ENCODE measurements at places on chromosomes 3 and 15.

- no peak for DNase-seq
Measured at GRCh38 chr15:33104212-33104611, 90.3 kb downstream of the FMN1 start.

- DNase-seq = no peak
Measured at GRCh38 chr15:40314723-40315276, 7.1 kb upstream of the PLCB2 start.

GRCh38 chr15:98983334-98983733, 24.3 kb downstream of the PGPEP1L start:
- no peak for DNase-seq

- no peak for DNase-seq
Measured at GRCh38 chr3:191105418-191105817, 93.6 kb upstream of the OSTN start.

DNA sequence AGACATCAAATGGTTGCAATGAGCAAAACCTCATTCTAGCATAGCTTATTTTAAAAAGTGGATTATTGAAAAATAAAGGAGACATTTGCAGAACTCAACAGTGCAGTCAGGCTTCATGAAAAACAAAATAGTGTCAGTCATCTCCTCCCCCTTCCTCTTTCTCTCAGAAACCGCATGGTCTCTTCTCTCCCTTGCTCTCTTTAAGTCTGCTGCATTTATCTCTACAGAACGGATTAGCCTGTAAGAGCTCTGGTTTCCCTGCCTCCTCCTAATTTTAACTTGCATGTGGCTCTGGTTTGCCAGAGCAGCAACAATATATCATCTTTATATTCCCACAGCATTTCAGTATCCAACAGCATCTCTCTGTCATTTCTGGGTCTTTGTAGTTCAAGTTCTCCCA, 609.0 kb downstream of the MECOM start:
- DNase-seq = no peak

DNA sequence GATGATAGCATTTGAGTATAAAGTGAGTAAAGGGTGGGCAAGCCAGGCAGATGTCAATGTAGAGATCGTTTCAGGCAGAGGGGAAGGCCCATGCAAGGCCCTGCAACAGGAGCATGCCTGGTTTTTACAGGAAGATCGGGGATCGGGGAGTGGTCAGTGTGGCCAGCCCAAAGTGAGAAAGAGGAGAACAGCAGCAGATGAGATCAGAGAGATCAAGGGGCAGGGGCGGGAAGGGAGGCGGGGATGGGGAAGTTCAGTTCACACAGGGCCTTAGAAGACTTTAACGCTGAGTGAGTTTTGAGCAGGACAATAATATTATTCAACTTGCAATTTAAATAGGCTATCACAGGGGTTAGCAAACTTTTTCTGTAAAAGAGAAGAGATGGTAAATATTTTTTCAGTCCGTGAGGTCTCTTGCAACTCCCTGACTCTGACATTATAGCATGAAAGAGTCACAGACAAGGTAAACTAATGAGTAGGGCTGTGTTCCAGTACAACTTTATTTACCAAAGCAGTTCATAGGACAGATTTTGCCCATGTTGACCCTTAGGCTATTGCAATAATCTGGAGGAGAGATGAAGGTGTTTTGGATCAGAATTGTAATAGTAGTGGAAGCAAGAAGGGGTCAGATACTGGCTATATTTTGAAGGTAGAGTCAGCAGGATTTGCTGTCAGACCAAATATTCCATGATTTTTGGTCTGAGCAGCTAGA, 12.4 kb upstream of the CD47 start:
- DNase-seq = no peak
